ENCODE measurements at places on chromosomes 1 and 21. TPM values are rescaled to one million over a fixed set of nuclear protein-coding genes. Genes with fewer than 3 reads are reported as not detected.

DNA sequence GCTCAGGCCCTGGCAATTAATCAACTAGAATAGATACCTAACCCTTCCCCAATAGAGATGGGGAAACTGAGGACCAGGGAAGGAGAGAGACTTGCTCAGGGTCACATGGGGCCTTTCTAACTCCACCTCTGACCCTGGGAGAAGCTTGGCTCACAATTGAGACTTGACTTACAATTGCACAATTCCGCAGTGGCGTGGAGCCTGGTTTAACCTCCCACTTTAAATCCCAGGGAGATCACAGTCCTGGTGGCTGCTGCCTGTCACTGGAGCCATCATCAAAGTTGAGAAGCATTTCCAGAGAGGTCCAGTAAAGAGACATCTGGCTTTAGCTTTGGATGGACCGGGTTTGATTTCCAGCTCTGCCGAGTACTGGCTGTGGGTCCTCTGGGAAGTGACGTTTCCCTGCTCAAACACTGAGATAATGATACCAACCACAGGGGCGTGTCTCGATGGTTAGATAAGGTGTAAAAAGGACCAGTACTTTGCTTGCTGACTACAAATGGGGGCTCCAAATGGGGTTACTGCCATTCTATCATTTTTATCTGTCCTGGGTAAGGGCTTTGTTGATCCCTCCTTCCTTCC lies 39.3 kb downstream of the TRIM62 start:
- no peak for DNase-seq

The SELENBP1 gene
- 65.6 TPM for total RNA-seq

GRCh38 chr1:231643071-231643934 lies 16.7 kb downstream of the DISC1 start:
- no peak for DNase-seq

DNA sequence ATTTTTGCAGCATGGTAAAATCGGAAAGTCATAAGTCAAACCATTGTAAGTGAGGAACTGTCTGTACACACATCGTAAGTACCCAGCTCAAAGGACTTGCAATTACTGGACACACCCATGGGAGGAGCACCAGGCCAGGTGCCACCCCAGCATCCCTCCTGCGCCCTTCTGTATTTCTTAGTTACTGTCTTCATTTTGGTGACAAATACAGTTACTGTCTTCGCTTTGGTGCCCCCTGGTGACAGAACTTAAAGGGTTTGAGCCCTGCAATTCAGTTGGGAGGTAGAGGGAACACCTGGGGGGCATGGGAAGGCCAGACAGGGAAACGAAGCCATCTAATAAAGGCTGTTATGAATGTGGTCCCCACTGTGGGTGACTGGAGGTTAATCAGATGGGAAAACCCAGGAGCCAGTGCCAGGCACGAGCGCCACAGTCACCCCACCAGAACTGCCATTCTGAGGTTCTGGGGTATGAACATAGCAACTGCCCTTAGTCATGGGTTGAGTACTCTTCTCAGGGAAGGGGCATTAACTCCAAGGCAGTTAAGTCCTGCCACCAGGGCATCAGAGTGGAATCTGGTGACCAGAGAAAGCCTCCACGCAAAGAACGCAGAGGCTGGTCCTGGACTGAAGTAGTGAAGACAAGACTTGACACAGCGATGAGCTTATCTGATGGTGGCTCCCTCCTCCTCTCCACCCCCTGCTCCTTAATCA lies 612.9 kb downstream of the PTPRU start:
- no peak for DNase-seq

- DNase-seq: no peak
Measured at GRCh38 chr21:46190491-46191131, 6.4 kb upstream of the SPATC1L start.

- no peak for DNase-seq
Measured at GRCh38 chr1:228095938-228096337, 7.2 kb downstream of the C1orf35 start.

The ALDH4A1 gene
- total RNA-seq: 4.4 TPM

DNA sequence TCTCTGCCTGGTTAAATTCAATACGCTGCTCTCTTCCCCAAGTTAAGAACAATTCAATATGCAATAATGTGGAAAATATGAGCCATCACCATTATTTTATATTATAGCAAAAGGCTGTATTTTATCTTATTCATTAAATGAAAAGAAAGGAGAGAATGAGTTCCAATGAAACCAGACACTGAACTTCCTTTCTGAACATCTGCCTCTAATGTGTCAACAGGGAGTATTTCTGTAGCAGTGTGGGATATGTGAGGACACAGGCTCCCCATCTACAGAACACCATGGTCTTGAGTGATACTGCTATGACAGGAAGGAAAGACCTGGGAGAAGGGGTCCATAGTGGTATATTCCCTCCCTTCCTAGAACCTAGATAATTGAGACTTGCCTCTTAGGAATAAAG lies 46.3 kb downstream of the CASQ2 start:
- DNase-seq: no peak

GRCh38 chr21:39386194-39386593 lies 37.3 kb upstream of the HMGN1 start:
- DNase-seq: peak; percentile 47

The GJC2 gene
- 12.6 TPM for total RNA-seq

DNA sequence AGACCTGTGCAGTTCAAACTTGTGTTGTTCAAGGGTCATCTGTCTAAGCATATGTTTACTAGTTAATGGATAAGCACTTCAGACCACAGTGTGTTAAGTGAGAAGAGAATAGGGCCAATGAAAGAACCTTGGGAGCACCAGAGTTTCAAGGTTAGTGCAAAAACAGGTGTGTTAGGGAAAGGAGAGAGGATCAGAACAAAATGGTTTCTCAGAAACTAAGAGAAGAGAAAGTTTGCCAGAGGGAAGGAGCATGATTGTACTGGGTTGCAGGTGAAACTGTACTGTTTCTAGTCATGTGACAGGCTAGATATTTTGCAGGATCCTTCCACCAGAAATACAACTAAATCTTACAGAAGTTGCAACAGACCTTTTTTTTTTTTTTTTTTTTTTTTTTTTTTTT lies 23.3 kb downstream of the RPRD2 start:
- DNase-seq: no peak

DNA sequence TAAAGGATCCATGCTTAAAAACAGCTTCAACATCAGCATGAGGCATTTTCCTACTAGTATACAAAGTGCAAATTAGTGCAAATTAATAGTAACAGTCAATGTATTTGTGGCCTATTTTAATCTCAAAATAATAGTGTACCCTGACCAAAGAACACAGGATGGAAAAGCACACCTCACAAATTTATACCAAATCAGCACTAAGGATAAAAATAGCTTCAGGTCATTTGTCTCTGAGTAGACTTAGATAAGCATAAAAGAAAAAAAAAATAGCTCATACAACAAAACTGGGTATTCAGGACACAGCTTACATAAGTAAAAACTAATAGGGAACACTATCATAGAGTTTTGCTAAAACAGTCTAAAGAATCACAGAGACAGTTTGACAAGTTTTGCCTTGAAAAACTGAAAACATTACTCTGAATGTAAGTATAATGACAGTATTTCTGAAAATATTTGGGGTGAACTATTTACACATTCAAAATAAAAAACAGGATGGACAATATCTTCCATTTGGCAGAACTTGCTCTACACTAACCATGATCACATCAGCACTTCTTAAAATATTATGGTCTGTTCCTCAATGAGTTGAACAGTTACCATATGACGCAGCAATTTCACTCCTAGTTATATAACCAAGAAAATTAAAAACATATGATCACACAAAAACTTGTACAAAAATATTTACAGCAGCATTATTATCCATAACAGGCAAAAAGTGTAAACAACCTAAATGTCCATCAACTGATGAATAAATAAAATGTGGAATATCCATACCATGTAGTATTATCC lies 46.3 kb downstream of the RNF115 start:
- no peak for DNase-seq

The CACNA1S gene
- total RNA-seq: not detected

GRCh38 chr1:197998110-197998509 lies 80.9 kb downstream of the LHX9 start:
- no peak for DNase-seq

DNA sequence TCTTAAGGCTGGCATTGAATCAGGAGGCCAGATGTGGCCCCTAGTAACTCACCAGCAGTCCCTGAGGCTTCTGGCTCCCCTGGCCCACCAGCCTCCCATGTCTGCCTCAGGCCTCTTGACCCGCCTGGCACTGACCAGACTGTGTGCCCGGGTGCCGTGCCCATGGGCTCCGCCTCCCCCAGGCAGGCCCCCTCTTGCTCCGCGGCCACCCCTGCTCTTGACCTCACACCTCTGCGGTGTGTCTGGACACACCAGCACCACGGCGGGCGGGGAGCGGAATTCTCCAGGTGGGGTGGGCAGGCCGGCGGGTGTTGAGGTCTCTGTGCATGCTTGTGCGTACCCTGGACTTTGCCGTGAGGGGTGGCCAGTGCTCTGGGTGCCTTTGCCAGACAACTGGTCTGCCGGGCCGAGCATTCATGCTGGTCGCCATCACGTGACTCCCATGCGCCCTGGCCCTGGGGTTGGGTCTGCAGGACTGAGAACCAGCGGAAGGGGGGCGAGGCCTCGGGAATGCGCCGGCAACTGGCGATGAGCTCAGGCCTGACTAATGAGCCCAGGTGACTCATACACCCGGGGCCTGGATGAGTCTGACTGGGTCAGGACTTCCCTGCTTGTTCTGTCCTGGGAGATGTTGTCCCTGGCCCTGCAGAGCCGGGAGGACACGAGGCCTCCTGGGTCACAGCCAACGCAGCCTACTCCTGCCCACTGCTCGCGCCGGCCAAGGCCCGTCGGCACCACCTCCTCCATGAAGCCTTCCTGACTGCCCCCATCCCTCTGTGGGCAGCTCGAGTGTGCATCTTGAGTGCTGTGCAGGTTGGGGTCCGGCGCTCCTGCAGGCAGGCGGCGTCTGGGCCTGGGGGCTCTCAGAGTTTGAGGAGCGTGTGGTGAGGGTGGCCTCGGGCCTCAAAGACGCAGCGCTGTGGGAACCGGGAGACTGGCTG lies 22.6 kb downstream of the COL18A1 start:
- DNase-seq: peak; percentile 90

The AMY1B gene
- not detected for total RNA-seq

DNA sequence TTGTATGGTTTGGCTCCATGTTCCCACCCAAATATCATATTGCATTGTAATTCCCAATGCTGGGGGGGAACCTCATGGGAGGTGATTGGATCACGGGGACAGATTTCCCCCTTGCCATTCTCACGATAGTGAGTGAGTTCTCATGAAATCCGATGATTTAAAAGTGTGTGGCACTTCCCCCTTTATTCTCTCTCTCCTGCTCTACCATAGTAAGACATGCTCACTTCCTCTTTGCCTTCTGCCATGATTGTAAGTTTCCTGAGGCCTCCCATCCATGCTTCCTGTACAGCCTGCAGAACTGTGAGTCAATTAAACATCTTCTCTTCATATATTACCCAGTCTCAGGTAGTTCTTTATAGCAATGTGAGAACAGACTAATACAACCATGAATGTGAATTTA lies 211.6 kb upstream of the NR5A2 start:
- no peak for DNase-seq

- DNase-seq: no peak
Measured at GRCh38 chr1:25049190-25049589, 119.1 kb upstream of the RUNX3 start.

DNA sequence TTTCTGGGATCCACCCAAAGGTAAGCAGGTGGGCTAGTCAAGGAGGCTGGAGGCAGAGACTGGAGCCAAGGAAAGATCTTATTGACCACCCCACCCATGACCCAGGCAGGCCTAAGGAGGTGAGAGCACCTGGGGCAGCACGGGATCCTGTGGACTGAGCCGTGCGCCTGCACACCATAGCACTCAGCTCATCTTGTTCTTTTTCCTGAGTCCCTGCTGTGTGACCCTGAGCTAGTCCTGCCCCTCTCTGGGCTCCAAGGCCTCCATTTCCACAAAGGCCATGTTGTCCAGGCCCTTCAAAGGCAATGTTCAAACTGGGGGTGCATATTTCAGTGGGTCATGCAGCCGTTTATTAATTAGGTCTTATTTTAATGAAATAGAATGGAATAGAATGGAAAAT lies 7.2 kb downstream of the FAM131C start:
- no peak for DNase-seq

DNA sequence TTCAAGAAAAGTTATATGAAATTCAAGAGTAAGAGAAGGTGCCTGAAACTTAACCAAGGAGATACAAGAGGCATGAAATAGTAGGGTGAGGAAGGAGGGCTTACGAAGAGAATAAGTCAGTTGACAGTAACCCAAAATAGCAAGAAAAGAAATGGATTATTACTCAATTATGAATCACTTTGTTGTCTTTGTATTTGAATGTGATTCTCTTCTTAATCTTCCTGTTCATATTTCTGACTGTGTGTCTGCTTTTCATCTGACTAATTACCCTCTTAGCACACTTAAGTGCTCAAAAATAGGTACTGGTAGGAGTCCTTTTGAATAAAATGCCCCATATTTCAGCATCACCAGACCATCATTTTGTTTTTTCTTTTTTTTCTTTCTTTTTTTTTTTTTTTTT lies 39.4 kb downstream of the GLMN start:
- DNase-seq: no peak

The CFHR2 gene
- total RNA-seq: not detected

GRCh38 chr1:50656931-50657330 lies 233.7 kb upstream of the DMRTA2 start:
- no peak for DNase-seq

- DNase-seq: peak; percentile 50
Measured at GRCh38 chr1:182164273-182164672, 102.8 kb upstream of the ZNF648 start.

GRCh38 chr1:43446881-43447835 lies 6.6 kb downstream of the HYI start:
- no peak for DNase-seq

The HPCA gene
- 1.0 TPM for total RNA-seq

The PRRX1 gene
- total RNA-seq: 63.6 TPM

DNA sequence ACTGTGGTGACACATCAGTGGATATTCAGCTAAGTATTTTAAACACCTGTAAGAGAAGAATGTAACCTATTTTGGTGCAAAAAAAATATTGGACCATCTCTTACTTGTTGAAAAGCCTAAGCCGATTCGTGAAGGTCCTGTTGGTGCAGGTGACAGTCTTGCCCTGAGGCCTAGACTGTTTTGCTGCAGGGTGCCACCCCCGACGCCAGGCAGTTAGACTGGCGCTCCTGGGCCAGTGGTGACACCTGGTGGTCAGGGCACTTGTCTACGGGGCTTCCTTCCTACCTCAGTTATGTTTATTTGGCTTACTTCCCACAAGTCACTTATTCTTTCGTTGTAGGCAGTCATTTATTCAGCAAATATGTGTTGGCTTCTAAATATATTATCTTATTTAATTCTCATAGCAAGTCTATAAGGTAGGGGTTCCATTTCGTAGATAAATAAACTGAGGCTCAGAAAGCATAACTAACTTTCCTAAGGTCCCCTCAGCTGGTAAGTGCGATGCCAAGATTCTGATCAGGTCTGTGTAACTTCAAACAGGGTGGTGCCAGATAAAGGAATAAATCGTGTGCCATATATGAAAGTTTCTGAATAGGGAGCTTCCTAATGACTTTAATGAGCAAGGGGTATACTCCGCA lies 1.9 kb downstream of the EEIG2 start:
- DNase-seq: peak; percentile 30

The RNU1-3 gene
- total RNA-seq: 3,807 TPM

GRCh38 chr1:206631085-206631509 lies 4.2 kb upstream of the DYRK3 start:
- peak; percentile 69 for DNase-seq

- DNase-seq: no peak
Measured at GRCh38 chr1:201984446-201984845, 2.0 kb downstream of the RNPEP start.

- DNase-seq: no peak
Measured at GRCh38 chr21:20259031-20259867, 739.0 kb upstream of the NCAM2 start.

The CYP4Z1 gene
- total RNA-seq: not detected
